ENCODE measurements at places on chromosomes 13 and 19. TPM values are rescaled to one million over a fixed set of nuclear protein-coding genes. Genes with fewer than 3 reads are reported as not detected.
A peak's percentile ranks its signal among the peaks of the same experiment; 100 is the strongest.

EID2B gene
- total RNA-seq: 1.5 TPM

- H3K4me3 ChIP-seq: no peak overlapping the region
- H3K27me3 ChIP-seq: no peaks in the 10 kb centered on the region
- no peak for DNase-seq
- no peaks in the 10 kb centered on the region for H3K36me3 ChIP-seq
- peaks cover 45% of the 10 kb centered on the region for H3K4me1 ChIP-seq
These were observed 97.4 kb downstream of the STK24 start for GRCh38 chr13:98479496-98480003.

GRCh38 chr13:102814025-102814607 lies 15.2 kb downstream of the BIVM start:
- no peak overlapping the region for H3K4me3 ChIP-seq
- H3K27me3 ChIP-seq: no peaks in the 10 kb centered on the region
- no peak for DNase-seq

DNA sequence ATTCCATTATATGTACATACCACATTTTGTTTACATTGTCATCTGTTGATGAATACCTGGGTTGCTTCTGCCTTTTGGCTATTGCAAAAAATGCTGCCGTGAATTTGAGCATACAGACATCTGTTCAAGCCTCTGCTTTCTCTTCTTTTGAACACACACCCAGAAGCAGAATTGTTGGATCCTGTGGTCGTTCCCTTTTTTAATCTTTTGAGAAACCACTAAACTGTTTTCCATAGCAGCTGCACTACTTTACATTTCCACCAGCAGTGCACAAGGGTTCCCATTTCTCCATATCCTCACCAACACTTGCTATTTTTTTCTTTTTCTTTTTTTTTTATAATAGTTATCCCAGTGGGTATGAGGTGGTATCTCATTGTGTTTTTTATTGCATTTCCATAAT lies 123.5 kb downstream of the TEX29 start:
- no peaks in the 10 kb centered on the region for H3K36me3 ChIP-seq
- H3K4me1 ChIP-seq: no peaks in the 10 kb centered on the region
- no peak overlapping the region for H3K4me3 ChIP-seq
- no peak overlapping the region for H3K27ac ChIP-seq
- DNase-seq: no peak

GRCh38 chr19:14116918-14117578 lies 514 bp downstream of the PRKACA start:
- peak overlapping the region; percentile 94 for H3K27ac ChIP-seq
- DNase-seq: no peak
- H3K36me3 ChIP-seq: no peaks in the 10 kb centered on the region
- peak overlapping the region; percentile 99 for H3K4me3 ChIP-seq

- no peak overlapping the region for H3K4me3 ChIP-seq
- H3K27me3 ChIP-seq: no peaks in the 10 kb centered on the region
- DNase-seq: no peak
- H3K36me3 ChIP-seq: no peaks in the 10 kb centered on the region
- no peak overlapping the region for H3K27ac ChIP-seq
These were observed 1543.0 kb downstream of the SLITRK5 start for GRCh38 chr13:89214185-89214584.

KLK14 gene
- total RNA-seq: not detected

POU2F2 gene
- total RNA-seq: 0.96 TPM

DNA sequence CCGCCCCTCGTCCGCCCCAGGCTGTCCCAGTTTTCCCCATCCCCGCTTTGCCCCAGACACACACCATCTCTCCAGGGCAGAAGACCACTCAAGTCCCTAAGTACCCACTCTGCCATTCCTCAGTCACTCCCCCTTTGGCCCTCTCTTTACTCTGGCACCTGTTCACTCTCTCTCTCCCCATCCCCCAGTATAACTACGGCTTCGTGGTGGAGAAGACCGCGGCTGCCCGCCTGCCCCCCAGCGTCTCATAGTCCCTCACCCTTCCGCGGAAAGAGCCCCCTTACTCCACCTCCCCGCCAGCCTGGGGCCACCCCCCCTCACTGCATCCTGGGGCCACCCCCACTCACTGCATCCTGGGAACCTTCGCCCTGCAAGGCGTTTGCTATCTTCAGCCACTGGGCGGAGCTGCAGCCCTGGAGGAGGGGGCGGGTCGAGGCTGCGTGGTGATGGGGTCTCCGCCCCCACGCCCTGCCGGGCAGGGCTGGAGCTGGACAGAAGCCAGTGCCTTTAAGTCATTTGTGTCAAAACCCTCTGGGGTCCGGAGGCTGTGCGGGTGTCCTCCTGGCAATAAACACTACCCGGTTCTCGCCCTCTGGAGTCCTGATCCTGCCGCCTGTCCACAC lies 5.0 kb downstream of the MVB12A start:
- H3K27ac ChIP-seq: no peak overlapping the region
- no peak for DNase-seq
- H3K27me3 ChIP-seq: no peaks in the 10 kb centered on the region

DNA sequence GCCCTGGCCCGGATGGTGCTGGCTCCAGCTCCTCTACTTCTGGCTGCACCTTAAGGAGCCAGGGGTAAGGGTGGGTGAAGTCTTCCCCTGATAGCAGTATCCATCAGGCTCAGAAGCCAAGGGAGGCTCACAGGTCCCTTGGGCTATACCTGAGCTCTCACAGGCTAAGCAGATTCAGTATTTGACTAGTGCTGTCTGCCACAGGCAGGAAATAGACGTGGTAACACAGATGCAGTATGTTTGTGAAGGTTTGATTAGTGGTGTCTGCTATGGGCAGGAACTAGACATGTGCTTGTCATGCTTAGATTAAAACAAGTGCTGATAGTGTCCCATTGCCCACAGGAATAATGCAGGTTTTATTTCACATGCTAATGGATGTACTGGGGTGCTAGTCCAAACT lies 4.0 kb downstream of the SYT5 start:
- no peaks in the 10 kb centered on the region for H3K36me3 ChIP-seq
- DNase-seq: no peak
- H3K4me3 ChIP-seq: no peak overlapping the region
- H3K4me1 ChIP-seq: peaks cover 28% of the 10 kb centered on the region

ZNF829 gene
- total RNA-seq: 1.9 TPM

LIN7B gene
- total RNA-seq: 14.2 TPM

CPT1C gene
- 1.5 TPM for total RNA-seq

DNA sequence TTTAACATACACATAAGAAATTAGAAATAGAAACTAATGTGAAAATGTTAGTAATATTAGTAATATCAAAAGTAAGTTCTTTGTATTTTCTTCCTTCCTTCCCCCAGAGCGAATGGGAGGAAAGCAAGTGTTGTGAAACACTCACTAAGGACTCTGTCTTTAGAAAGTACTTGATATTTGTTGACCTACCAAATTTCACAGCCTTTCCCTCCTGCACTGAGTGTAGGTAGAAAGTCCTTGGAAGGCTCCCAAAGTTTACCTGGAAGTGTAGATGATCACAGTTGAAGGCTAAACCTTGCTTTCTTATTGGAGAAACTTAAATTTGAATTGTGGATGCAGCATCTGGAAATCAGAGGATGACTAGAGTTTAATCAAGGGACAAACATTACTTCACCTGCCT lies 1459.5 kb upstream of the SPRY2 start:
- H3K27ac ChIP-seq: no peak overlapping the region
- no peak overlapping the region for H3K4me3 ChIP-seq
- no peak for DNase-seq
- H3K27me3 ChIP-seq: no peaks in the 10 kb centered on the region
- H3K36me3 ChIP-seq: no peaks in the 10 kb centered on the region

GRCh38 chr19:37669450-37669914 lies 14.2 kb upstream of the ZFP30 start:
- H3K4me3 ChIP-seq: no peak overlapping the region
- no peaks in the 10 kb centered on the region for H3K27me3 ChIP-seq
- no peak for DNase-seq
- H3K36me3 ChIP-seq: no peaks in the 10 kb centered on the region
- H3K4me1 ChIP-seq: no peaks in the 10 kb centered on the region

ELAVL3 gene
- total RNA-seq: 1.3 TPM

GRCh38 chr19:44698492-44699201 lies at the start of gene CEACAM16:
TSS of gene CEACAM16 (plus strand) at chr19:44699151. CDS start at chr19:44701457, 2,306 bp downstream.
- DNase-seq: peak; percentile 53
- H3K4me1 ChIP-seq: peaks cover 20% of the 10 kb centered on the region

GRCh38 chr13:112353856-112354255 lies 22.3 kb upstream of the SPACA7 start:
- peaks cover 3% of the 10 kb centered on the region for H3K27me3 ChIP-seq
- no peak for DNase-seq
- H3K4me3 ChIP-seq: no peak overlapping the region
- H3K36me3 ChIP-seq: no peaks in the 10 kb centered on the region

CD22 gene
- not detected for total RNA-seq

GRCh38 chr13:26247011-26247410 lies 6.9 kb upstream of the CDK8 start:
- H3K27ac ChIP-seq: no peak overlapping the region
- H3K4me1 ChIP-seq: no peaks in the 10 kb centered on the region
- H3K36me3 ChIP-seq: no peaks in the 10 kb centered on the region
- no peak overlapping the region for H3K4me3 ChIP-seq
- DNase-seq: no peak
- no peaks in the 10 kb centered on the region for H3K27me3 ChIP-seq

DNA sequence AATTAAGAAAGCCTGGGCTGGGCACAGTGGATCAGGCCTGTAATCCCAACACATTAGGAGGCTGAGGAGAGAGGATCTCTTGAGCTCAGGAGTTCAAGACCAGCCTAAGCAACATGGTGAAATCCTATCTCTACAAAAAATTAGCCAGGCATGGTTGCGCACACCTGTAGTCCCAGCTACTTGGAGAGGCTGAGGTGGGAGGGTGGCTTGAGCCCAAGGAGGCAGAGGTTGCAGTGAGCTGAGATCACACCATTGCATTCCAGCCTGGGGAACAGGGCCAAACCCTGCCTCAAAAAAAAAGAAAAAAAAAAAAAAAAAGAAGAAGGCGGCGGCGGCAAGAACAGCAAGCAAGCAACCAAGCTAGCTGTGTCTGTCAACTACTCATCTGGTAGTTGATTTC lies 26.7 kb downstream of the TSC22D1 start:
- H3K27ac ChIP-seq: no peak overlapping the region
- no peaks in the 10 kb centered on the region for H3K4me1 ChIP-seq
- no peaks in the 10 kb centered on the region for H3K36me3 ChIP-seq
- DNase-seq: no peak

- no peaks in the 10 kb centered on the region for H3K36me3 ChIP-seq
- no peaks in the 10 kb centered on the region for H3K27me3 ChIP-seq
- H3K27ac ChIP-seq: no peak overlapping the region
These were observed 56.8 kb upstream of the KLF5 start for GRCh38 chr13:73001971-73002370.
